ENCODE measurements at places on chromosomes 5 and 9. TPM values are rescaled to one million over a fixed set of nuclear protein-coding genes. Genes with fewer than 3 reads are reported as not detected.
A peak's percentile ranks its signal among the peaks of the same experiment; 100 is the strongest.

DNA sequence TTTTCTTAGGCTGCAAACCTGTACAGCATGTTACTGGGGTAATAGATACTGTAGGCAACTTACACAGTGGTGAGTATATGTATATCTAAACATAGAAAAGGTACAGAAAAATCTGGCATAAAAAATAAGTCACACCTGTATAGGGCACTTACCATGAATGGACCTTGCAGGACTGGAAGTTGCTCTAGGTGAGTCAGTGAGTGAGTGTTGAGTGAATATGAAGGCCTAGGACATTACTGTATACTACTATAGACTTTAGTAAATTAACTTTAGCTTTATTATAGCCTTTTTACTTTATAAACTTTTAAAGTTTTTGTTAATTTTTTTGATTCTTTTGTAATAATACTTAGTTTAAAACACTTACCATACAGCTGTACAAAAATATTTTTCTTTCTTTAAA, 51.3 kb downstream of the DENND4C start:
- no peak for DNase-seq

DNA sequence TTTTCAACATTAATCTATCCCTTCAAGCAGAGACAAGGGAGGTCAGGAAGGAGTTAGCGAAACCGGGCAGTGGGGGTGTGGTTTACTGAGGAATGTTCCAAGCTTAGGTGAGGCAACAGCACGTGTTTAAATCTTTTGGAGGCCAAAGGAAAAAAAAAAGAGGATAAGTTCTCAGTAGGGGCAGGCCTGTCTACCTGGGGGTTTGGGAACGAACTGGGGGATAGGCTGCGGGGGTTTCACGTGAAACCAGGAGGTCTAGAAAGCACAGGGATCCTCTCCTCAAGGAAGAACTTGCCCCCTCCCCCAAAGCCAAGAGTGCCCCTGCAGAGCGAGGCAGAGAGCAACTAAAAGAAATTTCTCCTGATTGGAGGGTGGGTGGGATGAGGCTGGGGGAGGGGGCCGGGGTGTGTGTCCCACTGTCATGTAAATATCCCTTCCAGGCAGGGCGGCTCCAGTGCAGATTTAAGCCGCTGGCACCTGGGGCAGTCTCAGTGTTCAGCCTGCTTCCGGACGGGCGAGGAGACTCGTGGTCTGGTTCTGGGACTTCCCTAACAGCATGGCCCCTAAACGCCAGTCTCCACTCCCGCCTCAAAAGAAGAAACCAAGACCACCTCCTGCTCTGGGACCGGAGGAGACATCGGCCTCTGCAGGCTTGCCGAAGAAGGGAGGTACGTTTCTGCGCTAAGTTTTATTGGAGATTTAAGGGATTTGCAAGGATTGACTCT, 5.5 kb upstream of the SET start:
- DNase-seq = peak; percentile 52

The DBH gene
- not detected for total RNA-seq

The PFN3 gene
- not detected for total RNA-seq

- no peak for DNase-seq
Measured at GRCh38 chr5:18119156-18119785, 485.0 kb downstream of the TAF11L14 start.

The GPSM1 gene
- total RNA-seq = 37.1 TPM

The SKP1 gene
- 172 TPM for total RNA-seq

DNA sequence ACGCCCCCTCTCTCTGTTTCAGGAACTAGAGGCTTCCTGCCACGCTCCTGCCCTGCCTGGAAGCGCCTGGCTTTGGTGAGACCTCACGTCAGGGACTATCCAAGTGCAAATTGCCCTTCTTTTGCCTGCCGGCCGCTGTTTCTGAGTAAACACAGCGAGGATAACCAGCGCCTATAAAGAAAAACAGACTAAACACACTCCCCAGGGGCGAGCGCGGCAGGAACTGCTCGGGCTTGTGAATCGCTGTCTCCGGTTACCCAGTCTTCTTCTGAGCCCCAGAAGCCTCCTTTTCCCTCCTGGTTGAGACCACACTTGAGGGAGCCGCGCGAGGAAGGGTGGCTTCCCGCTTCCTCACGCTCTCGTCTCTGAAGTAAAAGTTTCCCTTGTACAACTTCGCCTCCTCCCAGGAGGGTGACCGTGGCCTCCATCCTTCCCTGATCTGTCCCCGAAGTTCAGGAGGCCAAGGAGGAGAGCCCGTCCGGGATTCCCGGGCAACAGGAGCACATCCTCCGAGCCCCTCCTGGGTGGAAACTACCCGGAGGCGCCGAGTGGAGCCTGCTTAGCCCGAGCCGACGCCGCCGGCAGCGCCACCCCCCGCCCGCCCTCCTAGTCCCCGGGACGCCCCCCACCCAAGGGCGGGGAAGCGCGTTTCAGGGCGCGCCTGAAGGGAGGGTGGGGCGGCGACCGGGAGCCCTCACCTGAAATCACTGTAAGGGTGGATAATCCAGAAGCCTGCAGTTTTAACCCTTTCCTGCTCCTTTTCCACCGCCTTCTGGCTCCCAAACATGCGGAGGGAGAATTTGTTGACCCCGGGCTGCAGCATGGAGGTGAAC, 993 bp downstream of the HCN1 start:
- DNase-seq = no peak

The NAIP gene
- 3.2 TPM for total RNA-seq

DNA sequence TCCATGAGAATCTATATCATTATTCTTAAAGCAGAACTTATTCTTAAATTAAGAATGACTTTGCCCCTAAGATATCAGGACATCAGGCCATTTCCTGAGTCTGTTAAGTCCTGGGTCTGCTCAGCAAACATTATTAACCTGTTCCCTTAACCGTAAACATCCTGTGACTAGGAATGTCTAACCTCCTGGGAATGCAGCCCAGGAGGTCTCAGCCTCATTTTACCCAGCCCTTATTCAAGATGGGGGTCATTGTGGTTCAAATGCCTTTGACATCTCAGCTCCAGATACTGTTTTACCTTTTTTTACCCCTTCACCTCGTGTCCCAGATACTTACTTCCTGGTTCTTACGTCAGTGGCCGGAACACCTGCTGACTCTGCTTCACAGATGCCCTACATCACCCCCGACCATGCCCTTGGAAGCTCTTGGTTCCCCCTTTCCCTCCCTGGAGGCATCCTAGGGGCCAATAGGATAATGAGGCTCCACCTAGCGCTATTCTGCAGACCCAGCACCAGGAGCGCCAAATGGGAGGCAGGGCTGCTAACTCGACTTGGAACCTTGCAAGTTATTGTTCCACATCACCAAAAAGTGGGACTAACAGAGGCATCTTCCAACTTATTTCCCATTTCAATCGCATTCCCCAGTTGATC, 182.5 kb downstream of the MED10 start:
- no peak for DNase-seq

- DNase-seq = peak; percentile 76
Measured at GRCh38 chr5:113038714-113039113, 62.1 kb downstream of the DCP2 start.

- no peak for DNase-seq
Measured at GRCh38 chr5:172553167-172553566, 87.9 kb upstream of the NEURL1B start.

The SLC6A19 gene
- total RNA-seq = not detected

GRCh38 chr5:37071901-37072581, 177.1 kb downstream of the CPLANE1 start:
- DNase-seq = peak; percentile 81

The RNF145 gene
- 71.3 TPM for total RNA-seq

DNA sequence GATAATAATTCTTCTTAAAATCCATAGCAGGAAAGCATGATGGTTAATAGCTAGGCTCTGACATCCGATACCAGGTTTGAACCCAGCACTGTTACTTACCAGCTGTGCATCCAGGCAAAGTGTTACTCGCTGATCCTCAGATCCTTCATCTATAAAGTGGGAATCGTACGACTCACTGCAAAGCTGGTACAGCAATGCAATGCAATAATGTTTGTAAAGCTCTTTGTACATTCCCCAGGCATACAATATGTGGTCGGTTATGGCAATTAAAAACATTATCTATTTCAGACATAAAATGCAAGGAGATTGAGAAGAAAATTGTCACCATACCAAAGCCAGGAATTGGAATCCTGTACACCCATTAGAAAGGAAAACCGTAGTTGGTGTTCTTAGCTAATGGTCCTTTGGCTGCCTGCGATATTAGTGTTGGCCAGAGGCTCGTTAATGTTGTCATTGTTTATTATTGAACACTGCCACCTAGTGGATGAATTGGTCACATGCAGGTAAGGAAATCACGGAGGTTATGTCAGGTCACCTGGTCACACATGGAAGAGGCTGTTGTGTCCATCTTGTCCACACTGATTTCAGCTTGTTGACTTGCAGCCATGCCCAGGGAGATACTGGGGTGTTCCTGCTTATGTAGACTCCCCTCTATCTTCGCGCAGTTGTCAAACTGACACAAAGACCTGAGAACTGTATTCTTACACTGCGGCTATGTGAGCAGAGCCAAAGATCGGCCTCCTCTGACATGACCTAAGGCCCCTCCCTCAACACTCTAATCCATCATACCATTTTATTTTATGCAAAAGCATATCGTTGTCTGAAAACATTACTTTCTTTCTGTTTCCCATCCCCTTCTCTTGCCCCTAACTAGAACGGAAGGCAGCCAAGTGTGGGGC, 87.5 kb upstream of the PPP2R2B start:
- DNase-seq = peak; percentile 88

- no peak for DNase-seq
Measured at GRCh38 chr9:20297646-20298084, 324.6 kb downstream of the MLLT3 start.

DNA sequence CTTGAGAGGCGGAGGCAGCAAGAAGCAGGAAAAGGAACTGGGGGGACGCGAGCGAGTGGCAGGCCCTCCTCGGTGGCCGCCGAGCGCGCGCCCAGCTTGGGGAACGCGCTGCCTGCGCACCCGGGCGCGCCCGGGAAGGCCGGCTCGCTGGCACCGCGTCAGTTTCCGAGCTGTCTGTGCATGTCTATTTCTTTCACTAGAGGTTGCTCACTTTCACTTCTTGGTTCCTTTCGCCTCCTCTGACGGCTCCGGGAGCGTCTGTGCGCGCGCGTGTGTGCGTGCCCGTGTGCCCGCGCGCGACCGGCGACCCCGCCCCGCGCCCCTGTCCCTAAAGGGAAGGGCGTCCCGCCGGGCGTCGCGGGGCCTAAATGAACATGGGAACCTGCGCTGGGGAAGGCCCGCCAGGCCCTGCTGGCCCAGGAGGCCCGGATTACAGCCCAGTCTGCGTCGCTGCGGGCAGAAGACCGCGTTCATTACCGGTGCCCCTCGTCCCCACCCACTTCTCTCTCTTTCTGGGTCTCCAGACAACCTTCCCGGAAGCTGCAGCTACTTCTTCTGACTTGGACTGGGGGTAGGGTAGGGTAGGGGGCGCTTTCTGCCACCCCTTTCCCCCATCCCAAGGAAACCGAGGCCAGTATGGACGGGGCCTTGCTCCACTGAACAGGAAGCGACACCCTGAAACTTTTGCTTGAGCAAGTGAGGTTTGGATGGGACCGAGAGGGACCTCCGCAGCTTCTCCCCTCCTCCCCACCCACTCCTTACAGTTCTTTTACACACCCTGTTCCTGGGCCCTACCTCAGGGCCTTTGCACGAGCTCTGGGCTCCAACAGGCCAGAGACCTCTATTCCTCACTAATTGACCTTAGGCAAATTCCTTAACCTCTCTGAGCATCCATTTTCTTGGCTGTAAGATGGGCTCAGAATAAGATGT, 205.8 kb upstream of the IER5L start:
- DNase-seq = peak; percentile 63

- DNase-seq = no peak
Measured at GRCh38 chr9:135584371-135584770, 22.8 kb downstream of the PAEP start.

The STK32A gene
- total RNA-seq = not detected

The ALDH1A1 gene
- total RNA-seq = 1,650 TPM

DNA sequence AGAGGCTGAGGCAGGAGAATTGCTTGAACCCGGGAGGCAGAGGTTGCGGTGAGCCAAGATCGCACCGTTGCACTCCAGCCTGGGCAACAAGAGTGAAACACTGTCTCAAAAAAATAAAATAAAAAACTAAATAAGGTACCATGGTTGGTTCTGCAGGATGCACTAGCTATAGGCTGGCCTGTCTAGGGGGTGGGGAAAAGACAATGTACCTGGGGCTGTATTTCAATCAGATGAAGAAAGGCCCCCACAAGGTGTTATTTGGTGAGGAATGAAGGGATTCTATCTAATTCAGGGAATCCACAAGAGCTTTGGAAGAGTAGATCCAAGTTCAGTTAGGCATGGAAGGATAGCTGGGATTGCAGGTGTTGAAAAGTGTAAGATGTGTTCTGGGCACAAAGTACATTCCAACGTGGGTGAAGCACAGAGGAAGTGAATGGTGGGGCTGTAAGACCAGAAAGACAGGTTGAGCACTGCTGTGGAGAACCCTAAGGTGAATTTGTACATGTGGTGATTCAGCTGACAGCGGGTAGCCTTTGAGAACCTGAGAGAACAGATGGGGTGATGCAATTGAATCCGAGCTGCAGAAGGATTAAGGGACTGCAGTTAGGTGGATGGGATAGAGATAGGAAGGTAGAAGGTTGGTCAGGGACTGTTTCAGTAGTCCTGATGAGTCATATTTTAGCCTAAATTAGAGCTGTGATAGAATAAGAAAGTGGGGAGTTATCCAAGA, 71.8 kb downstream of the CAST start:
- DNase-seq = no peak

The ZBED3 gene
- 6.1 TPM for total RNA-seq

GRCh38 chr5:15852217-15852616, 327.4 kb downstream of the MARCHF11 start:
- DNase-seq = peak; percentile 20

The ZBTB43 gene
- 7.7 TPM for total RNA-seq

The CFAP90 gene
- total RNA-seq = not detected

The FAM221B gene
- not detected for total RNA-seq

DNA sequence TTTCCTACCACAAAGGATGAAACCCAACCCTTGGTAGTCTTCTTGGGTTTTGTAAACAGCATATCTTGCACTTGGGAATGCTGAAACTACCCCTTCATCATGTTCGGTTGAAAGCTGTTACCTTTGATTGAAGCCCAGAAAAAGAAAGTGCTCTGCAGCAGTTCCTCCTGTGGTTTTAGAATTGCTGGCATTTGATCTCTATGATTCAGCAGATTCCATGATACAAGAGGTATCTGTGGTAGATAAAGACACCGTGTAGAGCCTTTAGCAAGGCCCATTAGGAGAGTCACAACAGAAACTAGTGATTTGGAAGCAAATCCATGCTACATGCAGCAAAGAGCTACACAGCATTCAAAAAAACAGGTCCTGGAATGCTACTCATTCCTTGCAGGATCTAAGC, 557.0 kb downstream of the TLE1 start:
- DNase-seq = no peak

GRCh38 chr9:34898846-34899245, 59.2 kb upstream of the PHF24 start:
- no peak for DNase-seq

The ELAVL2 gene
- total RNA-seq = 0.47 TPM

DNA sequence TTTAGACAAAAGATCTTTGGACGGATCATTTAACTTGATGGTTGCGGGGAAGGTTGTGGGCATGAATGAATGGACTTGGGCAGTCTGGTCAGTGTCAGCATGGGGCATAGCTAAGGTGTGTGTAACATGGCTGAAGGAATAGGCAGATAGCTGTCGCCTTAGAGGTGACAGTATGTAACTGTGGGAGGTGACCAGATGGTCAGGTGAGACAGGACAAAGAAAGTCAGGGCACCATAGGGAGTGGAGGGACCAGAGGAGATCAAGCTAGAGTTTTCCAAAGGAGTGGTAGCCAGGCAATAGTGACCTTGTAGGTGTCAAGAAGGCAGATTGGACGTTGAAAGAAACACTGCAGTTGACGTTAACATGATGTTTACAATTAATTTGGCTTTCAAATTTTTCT, 43.1 kb downstream of the MARCHF6 start:
- no peak for DNase-seq

The CDC42SE2 gene
- total RNA-seq = 55.5 TPM

All from dermis blood vessel endothelial cell (primary cell).